ENCODE measurements at places on chromosomes 7 and 10.

DNA sequence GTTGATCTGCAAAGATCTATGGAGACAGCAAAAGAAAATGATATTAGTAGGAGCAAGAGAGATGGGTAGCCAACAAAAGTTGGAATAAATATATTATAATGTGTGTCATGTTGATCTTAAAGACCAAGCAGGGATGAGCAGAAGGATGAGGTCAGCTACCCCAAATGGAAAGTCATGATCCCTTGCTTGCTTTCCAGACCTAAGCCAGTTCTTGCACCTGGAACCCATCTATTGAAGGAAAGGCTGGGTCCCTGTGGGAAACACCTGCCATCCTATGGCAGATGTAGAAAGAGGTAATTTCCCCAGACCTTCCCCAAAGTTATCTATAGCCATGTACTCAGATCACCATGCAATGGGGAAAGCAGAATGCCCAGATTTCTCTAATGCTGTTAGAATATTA lies 52.5 kb downstream of the LYZL2 start:
- no peak for DNase-seq

GRCh38 chr10:88971221-88972061 lies 18.9 kb upstream of the ACTA2 start:
- DNase-seq = no peak

DNA sequence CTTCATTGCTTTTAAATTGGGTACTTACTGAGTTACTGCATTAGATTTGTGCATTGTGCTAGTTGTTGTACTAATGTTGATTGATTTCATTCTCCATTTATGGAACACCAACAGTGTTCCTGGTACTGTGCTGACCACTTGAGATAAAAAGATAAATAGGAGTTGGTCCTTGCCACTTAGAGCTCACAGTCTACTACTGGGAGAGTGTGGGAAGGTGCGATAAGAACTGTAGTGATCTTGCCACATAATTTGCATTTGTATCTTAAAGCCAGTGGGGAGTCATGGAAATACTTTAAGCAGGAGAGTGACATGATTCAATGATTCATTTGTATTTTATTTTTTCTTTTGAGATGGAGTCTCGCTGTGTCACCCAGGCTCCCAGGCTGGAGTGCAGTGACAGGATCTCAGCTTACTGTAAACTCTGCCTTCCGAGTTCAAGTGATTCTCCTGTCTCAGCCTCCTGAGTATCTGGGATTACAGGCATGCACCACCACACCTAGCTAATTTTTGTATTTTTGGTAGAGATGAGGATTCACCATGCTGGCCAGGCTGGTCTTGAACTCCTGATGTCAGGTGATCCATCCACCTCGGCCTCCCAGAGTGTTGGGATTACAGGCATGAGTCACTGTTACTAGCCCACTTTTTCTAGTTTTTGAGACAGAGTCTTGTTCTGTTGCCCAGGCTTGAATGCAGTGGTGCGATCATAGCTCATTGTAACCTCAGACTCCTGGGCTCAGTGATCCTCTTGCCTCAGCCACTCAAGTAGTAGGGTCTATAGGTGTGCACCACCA lies 51.2 kb upstream of the TMEM248 start:
- no peak for DNase-seq

- no peak for DNase-seq
These were observed 90.9 kb upstream of the IKZF1 start for GRCh38 chr7:50213622-50214017.

- no peak for DNase-seq
These were observed 62.1 kb downstream of the SDHAF3 start for GRCh38 chr7:97179454-97180104.

GRCh38 chr7:158683541-158683940 lies 21.1 kb downstream of the NCAPG2 start:
- no peak for DNase-seq

GRCh38 chr10:90319188-90319914 lies 538.5 kb downstream of the HTR7 start:
- no peak for DNase-seq

GRCh38 chr10:6069081-6069931 lies 7.1 kb upstream of the IL2RA start:
- no peak for DNase-seq

DNA sequence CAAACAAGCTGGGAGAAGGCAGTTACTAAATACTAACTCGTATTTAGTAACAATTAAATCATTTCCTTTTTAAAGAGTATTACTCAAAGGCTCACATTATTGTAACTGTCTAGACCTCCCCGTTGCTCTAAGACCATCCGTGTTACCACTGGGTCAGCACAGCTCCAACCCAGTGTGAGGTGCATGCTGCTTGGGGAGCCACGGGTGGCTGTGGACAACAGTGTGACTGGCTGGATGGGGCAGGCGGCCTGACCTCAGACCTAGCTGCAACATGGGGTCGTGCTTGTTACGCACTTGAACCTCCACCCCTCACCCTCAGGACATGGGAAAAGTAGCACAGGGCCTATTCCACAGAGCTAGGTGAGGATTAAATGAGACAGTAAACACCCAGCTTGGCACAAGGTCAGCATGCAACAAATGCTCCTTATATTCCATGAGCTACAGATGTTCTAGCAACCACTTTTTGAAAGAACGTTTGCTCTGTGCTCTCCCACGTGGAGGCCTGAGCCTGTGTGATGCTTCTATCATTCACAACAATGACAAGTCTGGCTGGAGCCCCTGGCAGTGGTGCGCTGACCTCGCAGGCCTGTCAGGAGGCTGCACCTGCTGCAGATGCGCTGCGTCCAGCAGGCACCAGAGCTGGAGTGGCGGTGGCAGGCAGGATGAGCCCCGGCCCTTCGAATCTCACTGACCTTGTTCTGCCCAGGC lies 135.7 kb downstream of the PKD1L1 start:
- no peak for DNase-seq

DNA sequence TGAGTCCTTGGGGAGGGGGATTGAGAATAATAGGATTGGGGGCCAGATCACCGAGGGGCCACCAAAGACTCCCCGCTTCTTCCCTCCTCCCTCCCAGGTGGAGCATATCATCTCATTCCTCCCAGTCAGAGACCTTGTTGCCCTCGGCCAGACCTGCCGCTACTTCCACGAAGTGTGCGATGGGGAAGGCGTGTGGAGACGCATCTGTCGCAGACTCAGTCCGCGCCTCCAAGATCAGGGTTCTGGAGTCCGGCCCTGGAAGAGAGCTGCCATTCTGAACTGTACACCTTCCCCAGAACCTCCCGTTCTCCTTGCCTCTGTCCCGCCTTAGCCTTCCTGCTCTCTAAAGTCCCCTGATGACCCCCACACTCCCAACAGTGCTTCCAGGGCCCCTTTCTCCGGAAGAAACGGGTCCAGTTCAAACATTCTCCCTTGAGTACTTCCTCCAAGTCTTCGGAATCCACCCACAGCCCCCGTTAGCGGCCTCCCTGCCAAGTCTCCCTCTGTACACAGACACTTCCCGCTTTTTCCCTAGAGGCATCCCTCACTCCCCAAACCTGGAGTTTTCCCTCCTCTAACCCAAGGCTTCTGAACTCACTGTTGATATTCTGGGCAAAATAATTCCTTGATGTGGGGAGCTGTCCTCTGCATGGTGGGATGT lies 4.1 kb downstream of the FBXO24 start:
- no peak for DNase-seq

DNA sequence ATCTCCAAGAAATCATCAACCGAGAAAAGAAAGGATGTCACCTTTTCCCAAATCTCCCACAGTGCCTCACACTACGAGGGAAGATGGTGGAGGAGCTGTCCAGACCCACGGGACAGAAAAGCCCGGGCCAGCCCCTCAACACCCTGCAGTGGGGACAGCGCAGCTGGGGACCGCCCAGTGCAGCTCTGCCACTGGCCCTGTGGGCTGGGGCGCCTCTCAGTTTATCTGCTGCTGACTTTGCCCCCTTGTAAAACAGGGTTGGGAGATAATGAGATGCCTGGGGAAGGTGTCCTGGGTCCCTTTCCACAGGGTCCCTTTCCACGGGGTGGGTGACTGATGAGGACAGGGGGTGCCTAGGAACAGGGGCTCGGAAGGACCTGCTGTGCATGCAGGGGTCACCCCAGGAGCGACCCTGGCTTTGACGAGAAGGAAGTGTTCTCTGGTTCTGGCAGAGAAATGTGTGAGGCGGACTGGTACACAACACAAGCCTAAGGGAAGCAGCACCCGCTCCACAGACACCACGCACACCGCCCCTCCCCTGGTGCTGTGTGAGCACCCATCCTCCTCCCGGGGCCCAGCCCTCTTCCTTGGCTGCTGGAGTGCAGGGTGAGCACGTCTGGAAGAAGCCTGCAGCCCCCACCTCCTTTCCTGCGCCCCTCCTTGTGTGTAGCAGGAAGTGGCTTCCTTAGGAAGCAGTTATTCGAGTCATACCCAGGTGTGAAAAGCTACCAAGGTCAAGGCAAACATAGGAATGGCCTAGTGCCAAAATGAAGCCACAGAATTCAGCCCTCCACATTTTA lies 339.9 kb downstream of the DNAJB6 start:
- DNase-seq = no peak

DNA sequence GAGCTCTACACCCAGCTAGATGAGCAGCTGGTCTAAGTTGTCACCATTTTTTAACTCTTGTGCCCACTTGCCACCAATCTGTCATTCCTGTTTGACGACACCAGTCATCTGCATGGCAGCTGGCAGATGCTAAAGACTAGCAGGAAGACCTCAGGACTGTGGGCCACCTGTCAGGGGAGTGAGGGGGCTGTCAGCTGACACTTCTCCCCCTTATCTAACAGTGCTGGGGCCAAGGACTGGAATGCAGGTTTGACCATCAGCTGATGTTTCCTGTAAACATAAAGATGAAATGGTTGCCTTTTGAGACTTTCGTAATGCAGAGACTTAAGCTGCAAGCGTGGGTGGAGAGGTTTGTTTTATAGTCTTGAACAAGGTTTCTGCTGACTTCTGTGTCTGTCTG lies 93.5 kb downstream of the WNT2 start:
- DNase-seq = no peak

DNA sequence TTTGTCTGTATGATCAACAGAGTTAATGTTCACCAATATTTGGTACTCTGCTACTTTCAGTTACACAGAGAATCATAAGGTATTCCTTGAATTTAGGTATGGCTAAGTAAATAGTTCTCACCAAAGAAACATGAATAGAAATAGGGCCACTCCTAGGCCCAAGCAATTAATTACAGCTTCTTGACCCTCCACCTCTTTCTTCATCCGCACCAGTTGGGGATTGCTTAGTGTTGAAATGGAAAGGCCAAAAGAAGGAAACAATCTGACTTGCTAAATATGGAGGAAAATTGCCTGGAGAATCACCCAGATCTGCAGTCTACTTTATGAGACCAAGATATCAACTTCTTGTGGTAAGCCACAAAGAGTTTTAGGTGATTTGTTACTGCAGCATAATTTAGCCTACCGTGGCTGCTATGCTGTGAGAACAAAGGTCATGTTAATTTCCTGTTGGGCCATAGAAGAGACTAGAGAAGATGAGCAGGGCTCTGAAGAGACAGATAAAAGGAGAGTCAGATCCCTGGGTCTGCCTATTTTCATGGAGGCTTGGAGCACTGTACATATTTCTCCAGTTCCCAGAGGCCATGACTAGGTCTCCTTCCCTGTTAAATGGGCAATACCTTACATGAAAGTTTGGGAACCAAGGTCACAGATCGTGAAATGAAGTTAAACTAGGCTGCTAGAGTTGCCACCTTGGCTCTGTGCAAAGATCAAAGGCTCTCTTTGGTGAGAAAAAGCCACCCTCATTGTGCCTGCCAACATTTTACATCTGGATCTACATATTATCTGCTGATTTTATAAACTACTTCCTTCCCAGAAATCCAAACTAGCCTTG lies 93.3 kb upstream of the GDF10 start:
- no peak for DNase-seq

DNA sequence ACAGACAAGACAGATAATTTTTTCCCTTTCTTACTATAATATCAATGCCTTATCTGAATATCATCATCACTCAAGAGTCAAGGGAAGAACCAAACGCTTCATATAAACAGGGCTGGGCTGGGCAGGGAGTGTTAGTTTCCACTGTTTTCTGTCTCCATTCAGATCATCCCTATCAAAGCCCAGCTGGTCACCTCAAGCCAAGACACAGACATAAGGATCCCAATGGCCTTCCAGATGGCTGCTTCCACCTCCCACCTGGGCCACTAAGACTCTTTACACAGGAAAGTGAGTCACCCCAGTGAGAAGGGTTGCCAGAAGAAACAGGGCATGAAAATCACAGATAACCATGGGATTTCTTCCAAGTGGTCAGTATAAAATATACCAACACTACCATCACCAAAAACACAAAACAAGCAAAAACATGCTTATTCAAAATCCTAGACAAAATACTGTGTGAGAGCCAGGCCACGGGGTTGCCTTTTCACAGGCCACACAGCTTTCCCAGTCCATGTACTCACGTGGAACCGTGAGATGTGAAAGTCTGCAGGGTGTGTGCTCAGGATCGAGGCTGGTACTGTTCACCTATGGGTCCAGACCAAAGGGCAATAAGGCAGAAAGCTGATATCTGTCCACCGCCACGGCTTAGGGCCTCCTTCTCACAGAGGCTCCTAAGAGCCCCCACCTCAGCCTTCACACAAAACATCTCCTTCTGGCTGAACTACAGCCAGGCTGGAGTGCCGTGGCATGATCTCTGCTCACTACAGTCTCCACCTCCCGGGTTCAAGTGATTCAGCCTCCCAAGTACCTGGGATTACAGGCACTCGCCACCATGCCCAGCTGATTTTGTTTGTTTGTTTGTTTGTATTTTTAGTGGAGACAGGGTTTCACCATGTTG lies 5.7 kb downstream of the PRSS1 start:
- no peak for DNase-seq

GRCh38 chr10:241966-242643 lies 106.8 kb downstream of the ZMYND11 start:
- no peak for DNase-seq

DNA sequence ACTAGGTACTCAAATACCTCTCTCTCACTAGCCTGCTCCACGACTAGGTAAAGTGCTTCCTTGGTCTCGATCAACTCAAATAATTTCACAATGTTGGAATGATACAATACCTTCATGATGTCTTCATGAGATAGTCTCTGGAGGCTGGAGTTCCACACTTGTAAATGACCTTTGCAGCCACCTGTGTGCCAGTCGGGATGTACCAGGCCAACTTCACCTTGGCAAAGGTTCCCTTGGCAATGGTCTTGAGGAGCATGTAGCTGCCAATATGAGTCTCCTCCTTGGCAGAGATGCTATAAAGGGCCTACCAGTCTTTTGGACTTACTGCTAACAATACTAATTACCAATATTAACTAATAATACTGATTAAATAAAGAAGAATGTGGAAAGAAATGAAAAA lies 42.5 kb upstream of the EEPD1 start:
- DNase-seq = no peak

- no peak for DNase-seq
These were observed 3.1 kb upstream of the RET start for GRCh38 chr10:43073721-43074120.

- no peak for DNase-seq
These were observed 262.9 kb downstream of the PTPRN2 start for GRCh38 chr7:158324397-158325360.

GRCh38 chr7:43308913-43309705 lies 196.7 kb downstream of the HECW1 start:
- DNase-seq = no peak
